Fibroblast of upper back skin (primary cell): ENCODE measurements at places on chromosomes 6 and 20.

DNA sequence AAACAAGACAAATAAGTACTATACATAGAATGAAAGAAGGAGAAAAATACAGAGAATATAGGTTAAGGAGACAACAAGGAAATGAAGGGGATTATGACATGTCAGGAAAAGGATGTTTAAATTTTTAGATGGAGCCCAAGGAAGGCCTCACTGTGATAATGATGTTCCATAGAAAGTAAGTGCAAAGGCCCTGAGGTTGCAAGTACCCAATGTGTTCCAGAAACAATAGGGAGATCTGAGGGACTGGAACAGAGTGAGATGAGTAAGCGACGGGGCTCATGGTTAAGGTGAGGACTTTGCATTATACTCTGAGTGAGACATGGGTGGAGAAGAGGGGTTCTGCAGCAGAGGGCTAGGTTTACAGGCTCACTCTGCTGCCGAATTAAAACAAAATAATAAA lies 122.8 kb upstream of the BCLAF1 start:
- no peak for DNase-seq

DNA sequence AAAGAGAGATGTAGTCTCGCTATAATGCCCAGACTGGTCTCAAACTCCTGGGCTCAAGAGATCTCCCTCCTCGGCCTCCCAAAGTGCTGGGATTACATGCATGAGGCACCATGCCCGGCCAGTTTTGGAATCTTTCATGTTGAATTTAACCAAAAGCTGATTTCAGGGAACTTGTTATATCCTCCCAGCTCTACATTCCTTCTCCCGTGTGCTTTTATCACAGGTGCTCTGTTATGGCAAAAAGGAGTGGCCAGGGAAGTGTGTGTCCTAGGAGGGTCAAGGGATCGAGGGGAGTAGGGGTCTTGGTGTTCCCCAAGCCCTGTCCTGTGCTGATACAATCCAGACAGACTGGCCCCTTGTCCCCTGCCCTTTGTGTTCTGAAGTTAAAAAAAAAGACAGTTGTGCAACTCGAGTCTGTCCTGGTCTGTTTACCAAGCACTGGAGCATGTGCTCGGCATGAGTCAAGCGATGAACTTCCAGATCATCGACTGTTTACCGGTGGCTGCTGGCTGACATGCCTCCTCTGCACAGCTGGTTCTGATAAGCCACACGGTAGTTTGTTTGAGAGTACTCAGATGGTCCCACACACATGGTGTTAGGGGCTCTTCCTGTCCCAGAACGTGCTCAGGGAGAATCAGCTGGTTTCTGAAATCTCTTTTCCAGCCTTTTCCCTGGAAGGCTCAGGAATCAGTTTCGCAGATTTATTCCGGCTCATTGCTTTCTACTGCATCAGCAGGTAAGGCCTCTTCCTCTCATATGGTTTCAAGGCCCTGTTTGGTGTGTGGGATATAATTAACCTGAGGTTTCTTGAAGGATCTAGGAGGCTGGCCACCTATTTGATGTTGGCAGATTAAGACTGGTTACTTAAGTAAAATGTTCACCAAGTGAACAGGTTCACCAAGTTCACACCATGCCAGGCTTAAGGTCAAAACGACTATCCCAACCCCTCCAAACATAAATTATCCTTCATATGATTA lies 52.6 kb upstream of the NAA20 start:
- DNase-seq, result peak; percentile 87

GRCh38 chr20:48051794-48052474 lies 266.7 kb upstream of the SULF2 start:
- peak; percentile 94 for DNase-seq

GRCh38 chr6:125846292-125847024 lies 55.7 kb downstream of the NCOA7 start:
- DNase-seq, result no peak

DNA sequence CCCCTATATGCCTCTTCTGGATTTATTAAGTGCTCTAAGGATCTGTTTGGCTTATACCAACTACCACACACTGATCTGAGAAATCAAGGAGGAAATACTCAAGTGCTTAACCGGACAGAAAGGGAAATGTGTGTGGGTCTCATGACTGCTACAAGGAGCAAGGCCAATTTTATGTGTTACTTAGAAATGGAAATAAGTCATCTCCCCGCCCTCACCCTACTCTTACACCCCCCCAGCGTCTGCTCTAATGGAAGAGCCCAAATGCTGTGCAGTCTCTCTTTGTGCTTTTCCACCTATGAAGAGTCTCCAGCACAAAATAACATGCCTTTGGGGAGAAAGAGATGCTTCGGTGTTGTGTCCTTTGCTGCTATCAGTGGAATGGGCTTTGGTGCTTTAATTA lies 428.8 kb upstream of the ARID1B start:
- no peak for DNase-seq

GRCh38 chr20:60553095-60553494 lies 594.9 kb downstream of the CDH26 start:
- no peak for DNase-seq

- no peak for DNase-seq
These were observed 488.8 kb downstream of the TENT5A start for GRCh38 chr6:81263531-81264168.

- no peak for DNase-seq
These were observed 259.9 kb downstream of the ALDH8A1 start for GRCh38 chr6:134690048-134690447.

DNA sequence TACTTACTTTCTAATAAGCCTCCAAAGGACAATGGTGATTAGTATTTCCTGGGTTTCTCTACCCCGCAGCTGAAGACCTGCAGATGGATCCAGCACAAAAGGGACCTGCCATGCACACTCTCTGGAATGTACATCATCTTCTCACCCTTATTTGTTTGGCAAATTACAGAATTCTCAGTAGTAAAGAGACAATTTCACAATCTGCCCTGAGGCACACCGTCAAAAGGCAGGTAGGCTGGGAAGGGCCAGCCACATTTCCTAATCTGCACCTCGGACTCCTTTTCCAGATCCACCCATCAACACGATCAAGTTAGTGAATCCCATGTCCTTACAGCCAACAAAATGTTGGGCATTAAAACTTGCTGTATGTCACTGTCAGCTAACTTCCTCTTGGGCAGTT lies 4.9 kb downstream of the OVOL2 start:
- DNase-seq, result no peak

DNA sequence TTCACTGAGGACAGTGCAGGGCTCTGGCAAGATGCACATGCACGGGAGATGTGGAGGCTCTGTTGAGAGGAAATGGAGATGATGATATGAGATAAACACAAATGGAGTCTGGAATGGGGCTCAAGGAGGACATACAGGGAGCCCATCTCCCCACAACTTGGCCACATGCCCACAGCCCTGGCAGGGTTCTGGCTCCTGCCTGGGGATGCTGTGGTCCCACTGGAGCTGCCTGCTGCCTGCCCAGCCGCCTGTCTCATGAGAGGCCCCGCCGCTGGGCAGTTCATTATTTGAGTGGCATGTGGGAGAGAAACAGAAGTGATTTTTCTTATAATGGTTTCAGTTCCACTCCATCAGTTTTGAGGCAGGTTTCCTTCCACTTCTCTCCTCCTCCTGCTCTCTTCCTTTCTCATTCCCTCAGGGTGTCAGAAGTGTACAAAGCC lies 133.6 kb upstream of the TRAF3IP2 start:
- DNase-seq, result no peak
